ENCODE measurements at places on chromosomes 5 and 9. TPM values are rescaled to one million over a fixed set of nuclear protein-coding genes. Genes with fewer than 3 reads are reported as not detected.

Gene CARD6
- total RNA-seq: 0.53 TPM

DNA sequence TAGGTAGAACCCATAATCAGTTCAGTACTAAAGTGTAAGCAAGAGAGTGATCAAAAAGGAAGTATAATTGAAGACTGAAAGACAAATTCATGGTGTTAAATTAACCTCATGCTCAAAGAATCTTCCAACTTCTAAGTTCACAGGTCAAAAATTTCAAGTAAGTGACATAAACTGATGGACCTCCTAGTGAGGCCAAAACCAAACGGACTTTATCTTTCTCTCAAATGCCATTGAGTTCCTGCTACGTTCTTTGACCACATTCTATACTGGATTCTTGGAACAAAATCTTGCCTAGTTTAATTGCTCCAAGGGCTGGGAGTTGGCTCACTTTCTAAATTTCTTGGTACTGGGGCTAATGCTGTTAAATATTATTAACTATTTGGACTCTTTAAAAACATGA lies 794.9 kb downstream of the TLE4 start:
- no peak for DNase-seq

GRCh38 chr5:41747301-41747700 lies 122.9 kb downstream of the OXCT1 start:
- DNase-seq: no peak

DNA sequence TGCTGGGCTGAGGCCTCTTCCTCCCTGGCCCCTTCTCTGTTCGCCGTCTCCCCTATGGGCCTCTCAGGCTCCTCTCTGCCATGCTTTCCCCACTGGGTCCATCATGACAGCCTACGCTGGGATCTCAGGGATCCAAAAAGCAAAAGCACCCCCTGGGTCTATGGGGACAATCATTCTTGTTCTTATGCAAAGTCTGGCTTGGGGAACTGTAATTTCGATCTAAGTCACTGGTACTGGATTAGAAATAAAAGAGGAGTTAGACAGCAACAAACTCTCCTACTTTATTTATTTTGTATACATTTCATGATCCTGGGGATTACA lies 86.6 kb downstream of the SLC38A9 start:
- DNase-seq: no peak

GRCh38 chr5:66960369-66961137 lies 236.0 kb downstream of the CD180 start:
- no peak for DNase-seq

DNA sequence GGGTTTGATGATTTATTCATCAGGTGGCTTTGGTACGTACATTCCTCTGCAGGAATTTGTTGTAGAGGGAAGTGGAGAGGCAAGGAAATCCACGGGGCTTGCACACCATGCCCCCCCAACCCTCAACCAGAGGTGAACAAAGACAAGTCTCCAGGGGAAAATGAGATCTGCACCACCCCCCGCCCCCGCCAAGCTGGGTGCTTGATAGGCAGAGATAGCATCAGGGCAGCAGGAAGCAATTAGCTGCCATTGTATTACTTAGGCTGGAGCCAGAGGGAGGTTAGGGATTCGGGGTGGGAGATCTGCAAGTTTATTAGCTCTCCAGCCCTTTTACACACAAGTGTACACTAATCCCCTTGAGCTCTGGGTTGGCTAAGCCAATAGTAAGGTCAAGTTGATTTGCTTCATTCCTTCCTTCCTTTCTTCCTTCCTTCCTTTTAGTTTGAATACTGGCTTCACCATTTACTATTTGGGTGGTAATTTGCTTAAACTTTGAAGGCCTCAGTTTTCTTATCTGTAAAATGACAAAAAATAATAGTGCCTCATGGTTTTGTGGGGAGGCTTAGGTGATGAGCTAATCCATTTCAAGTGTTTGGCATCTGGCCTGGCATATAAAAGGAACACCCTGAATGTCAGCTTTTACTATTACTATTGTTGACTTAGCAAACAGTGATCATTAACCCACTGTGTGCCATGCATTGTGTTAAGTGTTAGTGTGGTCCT lies 34.1 kb downstream of the SPRY4 start:
- no peak for DNase-seq

Gene ARID3C
- total RNA-seq: 0.25 TPM

DNA sequence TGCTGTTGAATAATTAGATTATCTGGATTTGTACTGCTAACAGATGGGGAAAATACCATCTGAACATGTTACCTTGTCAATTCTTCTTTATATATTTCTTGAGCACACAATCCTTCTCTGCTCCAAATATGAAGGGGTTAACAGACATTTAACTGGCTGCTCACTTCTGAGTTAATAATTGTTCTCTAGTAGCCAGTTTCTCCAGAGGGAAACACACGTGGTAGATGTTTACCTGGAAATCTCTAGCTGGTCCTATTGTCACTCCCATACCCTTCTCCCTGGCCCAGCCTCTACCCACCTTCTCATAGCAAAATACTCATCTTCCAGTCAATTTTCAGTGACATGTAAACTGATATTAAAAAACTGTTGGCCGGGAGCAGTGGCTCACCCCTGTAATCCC lies 101.5 kb upstream of the ZNF462 start:
- DNase-seq: no peak

Gene IGIP
- 1.5 TPM for total RNA-seq

Gene CAMK4
- 225 TPM for total RNA-seq

Gene CARD9
- total RNA-seq: 0.36 TPM

Gene TSSK1B
- not detected for total RNA-seq

GRCh38 chr5:180844432-180844831 lies 16.6 kb downstream of the ZFP62 start:
- no peak for DNase-seq

GRCh38 chr5:65043843-65044359 lies 275.2 kb downstream of the CWC27 start:
- DNase-seq: no peak

Gene ZNF483
- total RNA-seq: 32.9 TPM

Gene MAMDC2
- 0.08 TPM for total RNA-seq

Gene GM2A
- 3.1 TPM for total RNA-seq

DNA sequence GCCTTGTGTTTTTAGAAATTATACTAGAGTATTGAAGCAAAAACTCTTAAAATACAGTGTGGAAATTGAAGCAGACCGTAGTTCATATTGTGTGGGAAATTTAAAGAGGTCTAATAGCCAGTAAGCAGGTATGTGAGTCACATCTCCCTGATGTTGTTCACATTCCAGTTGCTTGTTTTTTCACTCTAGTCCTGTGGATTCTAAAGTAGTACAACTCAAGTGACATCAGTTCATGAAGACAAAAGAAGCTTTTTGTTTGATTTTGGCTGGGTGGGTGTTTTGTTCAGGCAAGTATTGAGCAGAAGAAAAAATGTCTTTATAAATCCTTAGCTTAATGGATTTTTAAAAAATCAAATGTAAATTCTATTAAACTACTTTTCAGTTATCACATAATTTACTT lies 216.2 kb downstream of the MAN2A1 start:
- DNase-seq: no peak

DNA sequence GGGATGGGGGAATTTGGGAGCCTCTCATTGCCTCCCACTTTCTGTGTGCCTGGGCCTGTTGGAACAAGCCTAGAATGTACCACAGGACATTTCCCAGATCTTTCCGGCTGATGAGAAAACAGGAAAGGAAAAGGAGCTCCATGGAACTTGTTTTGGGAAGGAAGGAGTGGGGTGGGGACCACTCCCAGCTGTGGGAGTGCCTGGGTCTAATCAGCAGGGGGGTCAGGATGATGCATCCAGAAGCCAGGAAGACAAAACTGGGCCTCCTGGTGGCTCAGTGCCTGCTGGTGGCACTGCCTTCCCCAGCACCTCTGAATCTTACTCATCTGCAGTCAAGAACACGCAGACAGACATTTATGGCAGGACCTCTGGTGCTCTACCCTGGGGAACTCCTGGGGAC lies 2.8 kb downstream of the SMIM33 start:
- no peak for DNase-seq

- no peak for DNase-seq
These were observed 150.6 kb upstream of the PITX1 start for GRCh38 chr5:135184646-135185045.

Gene GBGT1
- total RNA-seq: 1.3 TPM

Gene MYMK
- total RNA-seq: not detected

Gene TMEM245
- total RNA-seq: 22.6 TPM

DNA sequence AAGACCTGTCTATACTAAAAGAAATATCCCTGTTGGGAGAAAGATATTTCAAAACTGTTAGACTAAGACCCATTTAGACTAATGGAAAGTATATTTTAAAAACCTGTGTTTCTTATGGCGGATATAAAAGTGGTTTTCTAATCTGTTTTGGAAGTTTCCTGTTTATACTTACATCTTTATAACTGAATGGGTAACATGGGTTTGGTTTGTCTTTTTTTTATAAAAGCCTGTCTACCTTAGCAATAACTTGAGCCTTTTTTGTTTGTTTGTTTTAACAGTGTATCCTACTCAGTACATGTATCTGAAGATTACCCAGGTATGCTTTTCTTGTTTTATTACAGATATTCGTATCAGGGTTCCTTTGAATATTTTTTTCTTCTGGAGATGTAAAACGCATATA lies 83.4 kb downstream of the PARP8 start:
- DNase-seq: no peak

Gene SPATA31C1
- not detected for total RNA-seq

- no peak for DNase-seq
These were observed 413.8 kb upstream of the CD180 start for GRCh38 chr5:67610186-67610912.

- no peak for DNase-seq
These were observed 246.7 kb downstream of the GAS1 start for GRCh38 chr9:86700629-86701028.

GRCh38 chr5:41795125-41795524 lies 75.1 kb downstream of the OXCT1 start:
- DNase-seq: no peak

DNA sequence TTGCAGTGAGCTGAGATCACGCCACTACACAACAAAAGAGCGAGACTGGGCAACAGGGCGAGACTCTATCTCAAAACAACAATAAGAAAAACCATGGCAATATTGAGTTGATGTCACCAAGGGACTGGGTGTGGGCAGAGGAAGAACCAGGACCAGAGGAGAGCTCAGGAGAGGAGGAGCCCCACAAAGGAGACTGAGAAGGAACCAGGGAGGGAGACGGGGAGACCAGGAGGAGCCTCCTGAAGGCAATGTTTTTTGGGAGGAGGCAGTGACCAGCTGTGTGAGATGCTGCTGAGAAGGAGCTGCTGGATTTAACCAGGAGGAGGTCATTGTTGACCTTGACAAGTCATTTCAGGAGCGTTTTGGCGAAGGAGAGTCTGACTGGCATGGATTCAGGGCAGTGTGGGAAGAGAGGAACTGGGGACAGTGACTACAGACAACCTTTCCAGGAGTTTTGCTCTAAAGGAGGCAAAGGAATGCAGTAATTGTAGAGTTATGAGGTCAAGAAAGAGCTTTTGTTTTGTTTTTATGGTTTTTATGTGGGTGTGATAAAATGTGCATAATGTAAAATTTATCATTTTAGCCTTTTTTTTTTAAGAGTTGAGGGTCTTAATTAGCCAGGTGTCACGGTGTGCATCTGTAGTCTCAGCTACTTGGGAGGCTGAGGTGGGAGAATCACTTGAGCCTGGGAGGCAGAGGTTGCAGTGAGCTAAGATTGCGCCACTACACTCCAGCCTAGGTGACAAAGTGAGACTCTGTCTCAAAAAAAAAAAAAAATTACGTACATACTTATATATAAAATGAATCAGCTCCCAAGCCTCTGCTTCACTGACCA lies 17.9 kb downstream of the TRUB2 start:
- no peak for DNase-seq

DNA sequence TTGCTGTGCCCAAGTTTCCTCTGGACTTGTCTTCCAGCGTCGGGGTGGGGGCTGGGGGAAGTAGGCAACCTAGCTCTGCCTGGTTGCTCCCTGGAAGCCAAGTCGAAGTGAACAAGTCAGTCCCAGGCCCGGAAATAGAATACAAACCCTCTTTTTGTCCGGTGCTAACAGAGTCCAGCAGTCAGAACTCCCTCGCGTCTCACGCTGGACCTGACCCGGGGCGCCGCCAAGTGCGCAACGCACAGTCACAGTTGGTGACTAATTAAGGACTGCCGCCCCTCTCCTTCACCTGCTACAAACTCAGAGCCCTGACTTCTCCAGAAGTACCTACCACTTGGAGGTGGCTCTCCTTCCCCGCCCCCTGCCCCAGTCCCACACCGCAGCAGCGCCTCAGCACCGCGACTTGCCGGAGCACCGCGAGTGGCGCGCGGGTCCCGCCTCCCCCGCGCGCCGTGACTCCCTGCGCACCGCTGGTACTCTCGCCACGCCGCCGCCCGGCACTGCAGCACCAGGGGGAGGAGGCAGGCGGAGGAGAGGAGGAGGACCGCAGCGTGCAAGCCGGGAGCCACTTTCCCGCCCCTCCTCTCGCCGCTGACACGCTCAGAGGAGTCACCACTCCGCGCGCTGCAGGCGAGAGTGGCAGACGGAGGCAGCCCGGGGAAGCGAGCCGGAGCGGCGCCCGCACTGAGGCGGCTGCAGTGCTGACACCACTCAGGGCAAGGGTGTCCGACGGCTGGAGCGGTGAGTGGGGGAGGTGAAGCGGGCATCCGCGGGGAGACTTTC lies at the start of gene SV2C:
Gene SV2C, plus strand, starts transcription at position 612 of the 783 bp plus-strand sequence. CDS start 48,368 bp downstream, outside the sequence.
- DNase-seq: no peak

Gene SLC2A6
- 3.2 TPM for total RNA-seq

Gene SLC6A18
- total RNA-seq: not detected

- no peak for DNase-seq
These were observed 6.6 kb downstream of the PSAT1 start for GRCh38 chr9:78303377-78304062.

Gene ACSL6
- total RNA-seq: 17.6 TPM

DNA sequence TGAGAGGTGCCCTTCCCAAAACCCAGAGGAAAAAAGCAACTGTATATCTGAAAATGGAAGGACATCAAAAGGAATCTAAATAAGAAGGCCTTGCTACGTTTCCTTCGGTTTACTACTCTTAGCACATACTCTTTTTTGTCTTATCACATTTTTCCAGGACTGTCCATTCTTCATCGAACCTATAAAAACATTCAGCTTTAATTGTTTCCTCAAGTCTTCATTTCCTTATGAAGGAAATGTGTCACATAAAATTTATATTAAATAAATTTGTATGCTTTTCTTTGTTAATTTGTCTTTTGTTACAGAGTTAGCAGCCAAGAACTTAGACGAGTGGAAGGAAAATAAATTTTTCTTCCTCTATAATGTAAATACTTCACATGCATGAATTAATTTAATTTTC lies 255.0 kb downstream of the BNC2 start:
- DNase-seq: no peak

GRCh38 chr5:100165309-100165708 lies 369.9 kb upstream of the FAM174A start:
- no peak for DNase-seq

Gene FLT4
- total RNA-seq: 2.3 TPM

Gene KIF24
- 0.14 TPM for total RNA-seq

Gene ITK
- total RNA-seq: 292 TPM

GRCh38 chr5:136675769-136676168 lies 310.4 kb upstream of the TRPC7 start:
- no peak for DNase-seq

All from CD4-positive, alpha-beta T cell (primary cell).